ENCODE measurements at places on chromosomes 5 and 9.

- DNase-seq, result no peak
These were observed 25.4 kb upstream of the ELL2 start for GRCh38 chr5:95986937-95987520.

- no peak for DNase-seq
These were observed 170.7 kb downstream of the TSSK1B start for GRCh38 chr5:113264046-113264445.

DNA sequence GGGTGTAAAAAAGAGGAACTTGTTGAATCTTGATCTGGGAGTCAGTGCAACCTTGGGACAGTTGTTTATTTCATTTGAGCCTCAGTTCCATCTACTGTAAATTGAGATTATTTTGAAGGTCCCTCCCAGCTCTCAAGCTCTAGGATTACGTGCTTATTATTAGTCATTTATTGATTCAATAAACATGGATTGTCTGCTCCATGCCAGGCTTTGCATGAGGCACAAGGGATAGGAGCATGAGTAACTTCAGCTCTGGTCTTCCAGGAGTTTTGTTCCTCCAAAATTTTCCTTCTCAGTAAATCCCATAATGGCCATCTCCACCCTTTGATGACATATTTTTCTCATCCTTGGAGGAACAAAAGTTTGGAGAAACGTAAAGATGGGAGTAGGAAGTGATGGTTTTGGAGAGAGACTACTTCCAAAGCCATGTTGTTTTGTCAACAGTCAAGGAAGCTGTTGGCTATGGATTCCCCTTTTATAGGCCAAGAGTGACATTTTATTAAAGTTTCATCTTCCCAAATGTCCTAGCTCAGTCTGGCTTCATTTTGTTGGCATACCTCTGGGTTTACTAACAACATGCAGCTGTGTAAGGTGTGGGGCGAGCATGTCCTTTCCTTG is 244.6 kb downstream of the DMRT2 start:
- no peak for DNase-seq

DNA sequence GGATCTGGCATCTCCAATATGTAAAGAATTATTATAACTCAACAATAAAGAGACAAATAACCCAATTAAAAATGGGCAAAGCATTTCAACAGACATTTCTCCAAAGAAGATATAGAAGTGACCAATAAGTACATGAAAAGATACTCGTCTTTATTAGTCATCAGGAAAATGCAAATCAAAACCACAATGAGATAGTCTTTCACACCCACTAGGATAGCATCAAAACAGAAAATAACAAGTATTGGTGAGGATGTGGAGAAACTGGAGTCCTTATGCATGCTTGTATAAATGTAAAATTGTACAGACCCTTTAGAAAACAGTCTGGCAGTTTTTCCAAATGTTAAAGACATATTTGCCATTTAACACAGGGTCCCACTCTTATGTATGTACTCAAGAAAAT is 39.1 kb upstream of the ITGA1 start:
- no peak for DNase-seq
